ENCODE measurements at places on chromosomes 3 and 15.
A peak's percentile ranks its signal among the peaks of the same experiment; 100 is the strongest.

DNA sequence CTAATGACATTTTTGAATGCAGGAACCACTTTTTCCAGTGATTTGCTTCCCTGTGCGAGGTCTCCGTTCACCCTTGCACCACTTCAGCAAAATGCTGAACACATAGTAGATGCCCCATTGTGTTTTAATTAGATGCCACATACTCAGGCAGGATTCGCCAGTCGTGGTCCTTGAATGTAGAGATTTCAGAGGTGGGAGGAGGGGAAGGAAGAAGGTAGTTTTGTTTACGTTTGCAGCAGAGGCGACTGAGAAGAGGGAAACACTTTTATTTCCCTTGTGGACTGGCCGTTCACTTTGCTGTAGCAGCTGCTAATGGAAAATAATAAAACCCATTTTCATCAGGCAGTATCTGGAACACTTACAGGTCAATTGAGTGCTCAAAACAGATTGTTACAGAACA, 262.8 kb upstream of the TBL1XR1 start:
- no peak for DNase-seq

- no peak for DNase-seq
Measured at GRCh38 chr3:99023590-99024192, 122.2 kb upstream of the DCBLD2 start.

DNA sequence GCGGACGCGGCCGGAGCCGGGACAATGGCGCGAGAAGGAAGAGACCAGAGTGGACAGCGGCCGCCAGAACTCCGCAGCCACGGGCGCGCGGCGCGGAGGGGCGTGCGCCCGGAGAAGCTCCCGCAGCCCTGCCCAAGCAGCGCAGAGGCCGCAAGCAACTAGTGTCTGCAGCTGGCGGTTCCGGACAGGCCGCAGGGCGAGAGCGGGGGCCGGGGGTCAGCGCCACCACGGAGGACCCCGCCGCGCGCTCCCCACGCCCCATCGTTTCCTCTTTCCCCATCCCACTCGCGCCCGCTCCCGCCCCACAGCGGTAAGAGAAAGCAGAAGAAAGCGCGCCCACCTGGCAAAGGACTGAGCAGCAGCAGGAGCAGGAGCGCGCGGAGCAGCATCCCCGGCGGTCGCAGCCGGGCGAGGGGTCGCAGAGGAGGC, 440 bp downstream of the PRTG start:
- DNase-seq = no peak

- DNase-seq = no peak
Measured at GRCh38 chr3:186440891-186441290, 78.9 kb upstream of the DGKG start.

- no peak for DNase-seq
Measured at GRCh38 chr15:48913141-48913540, 35.2 kb downstream of the EID1 start.

GRCh38 chr3:70822669-70823068, 510.2 kb upstream of the MDFIC2 start:
- DNase-seq = no peak

GRCh38 chr15:101536166-101536874, 46.8 kb upstream of the PCSK6 start:
- DNase-seq = no peak

GRCh38 chr15:31586841-31587240, 260.2 kb downstream of the KLF13 start:
- no peak for DNase-seq

- no peak for DNase-seq
Measured at GRCh38 chr3:145159640-145160039, 1001.3 kb downstream of the PLOD2 start.

DNA sequence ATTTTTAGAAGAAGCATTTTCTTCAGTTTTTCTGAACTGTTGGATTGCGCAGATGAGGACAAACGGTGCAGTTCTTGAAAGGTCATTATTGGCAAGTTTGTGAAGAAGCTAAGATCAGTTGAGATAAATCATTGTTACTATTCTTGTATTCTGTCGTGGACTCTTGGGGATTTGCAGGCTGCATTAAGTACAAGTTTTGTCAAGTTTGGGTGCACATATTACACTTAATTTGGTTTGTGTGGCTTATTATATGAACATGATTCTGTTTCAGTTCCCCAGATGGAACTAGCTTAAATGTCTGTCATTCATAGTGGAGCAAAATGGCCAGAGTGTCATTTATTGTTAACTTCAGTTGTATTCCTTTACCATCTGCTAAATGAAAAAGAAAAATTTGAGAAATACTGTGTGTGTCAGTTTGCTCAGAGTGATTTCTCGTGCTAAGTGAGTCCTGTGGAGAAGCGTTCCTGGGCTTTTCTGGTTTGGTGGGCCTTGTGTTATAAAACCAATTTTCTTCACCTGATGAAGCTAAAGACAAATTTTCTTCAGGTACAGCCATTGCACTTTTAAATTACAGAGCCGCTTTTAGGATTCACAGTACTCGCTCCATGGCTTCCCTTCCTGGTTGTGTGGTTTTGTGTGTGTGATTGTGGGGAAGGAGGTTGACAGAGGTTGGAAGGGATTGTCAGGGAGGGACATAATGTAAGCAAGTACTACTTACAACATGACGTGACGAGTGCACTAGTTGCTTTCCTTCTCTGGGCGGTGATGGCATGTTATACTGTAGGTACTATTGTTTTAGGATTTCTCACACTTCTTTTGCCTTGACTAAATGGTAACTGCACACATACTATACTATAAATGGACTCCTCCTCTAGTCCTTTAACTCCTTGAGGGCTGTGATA, 1.7 kb downstream of the AKAP13 start:
- no peak for DNase-seq

GRCh38 chr3:118476885-118477618, 557.6 kb downstream of the IGSF11 start:
- DNase-seq = no peak

DNA sequence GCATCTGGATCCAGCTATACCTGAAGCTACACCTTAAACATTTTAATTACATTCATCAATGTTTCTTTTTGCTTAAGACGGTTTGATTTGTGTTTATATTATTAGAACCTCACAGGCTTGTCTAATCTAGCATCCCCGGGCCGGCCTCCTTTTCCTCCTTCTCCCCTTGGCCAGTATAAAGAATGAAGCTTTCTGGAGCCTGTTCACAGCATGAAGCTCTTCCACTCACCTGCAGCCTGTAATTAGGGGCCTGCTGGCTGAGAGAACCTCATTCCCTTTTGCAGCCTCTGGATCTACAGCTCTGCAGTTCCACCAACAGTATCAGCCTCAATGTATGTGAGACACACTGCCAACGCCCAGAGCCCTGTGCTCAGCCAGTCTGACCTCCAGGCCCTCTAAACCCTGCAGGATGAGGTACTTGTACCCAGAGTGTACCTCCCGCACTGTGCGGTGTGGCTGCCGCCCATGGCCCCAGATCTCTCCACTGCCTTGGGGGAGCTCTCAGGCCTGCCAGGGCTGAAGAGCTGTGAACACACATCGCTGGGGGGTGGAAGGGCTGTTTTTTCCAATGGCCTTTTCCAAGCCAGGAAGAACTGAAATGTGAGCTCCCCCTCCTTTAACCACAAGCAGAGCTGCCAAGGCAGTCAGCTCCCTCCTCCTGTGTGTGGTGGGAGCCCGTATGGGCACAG, 114.7 kb upstream of the ALDH1A3 start:
- DNase-seq = peak; percentile 49

- no peak for DNase-seq
Measured at GRCh38 chr3:111745786-111746185, 113.3 kb upstream of the PHLDB2 start.

DNA sequence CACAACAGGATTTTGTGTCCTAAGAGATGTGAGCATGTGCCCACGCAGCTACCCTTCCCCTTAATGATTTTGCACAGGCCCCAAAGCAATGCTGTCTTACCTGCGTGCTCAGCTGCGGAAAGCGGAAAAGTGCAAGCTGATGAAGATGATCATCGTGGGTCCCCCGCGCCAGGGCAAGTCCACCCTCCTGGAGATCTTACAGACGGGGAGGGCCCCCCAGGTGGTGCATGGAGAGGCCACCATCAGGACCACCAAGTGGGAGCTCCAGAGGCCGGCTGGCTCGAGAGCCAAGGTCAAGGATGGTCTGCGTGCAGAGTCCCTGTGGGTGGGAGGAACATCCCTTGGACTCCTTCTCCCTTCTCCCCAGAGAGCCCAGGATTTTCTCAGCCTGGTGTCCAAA, 103.1 kb downstream of the LRRK1 start:
- no peak for DNase-seq

DNA sequence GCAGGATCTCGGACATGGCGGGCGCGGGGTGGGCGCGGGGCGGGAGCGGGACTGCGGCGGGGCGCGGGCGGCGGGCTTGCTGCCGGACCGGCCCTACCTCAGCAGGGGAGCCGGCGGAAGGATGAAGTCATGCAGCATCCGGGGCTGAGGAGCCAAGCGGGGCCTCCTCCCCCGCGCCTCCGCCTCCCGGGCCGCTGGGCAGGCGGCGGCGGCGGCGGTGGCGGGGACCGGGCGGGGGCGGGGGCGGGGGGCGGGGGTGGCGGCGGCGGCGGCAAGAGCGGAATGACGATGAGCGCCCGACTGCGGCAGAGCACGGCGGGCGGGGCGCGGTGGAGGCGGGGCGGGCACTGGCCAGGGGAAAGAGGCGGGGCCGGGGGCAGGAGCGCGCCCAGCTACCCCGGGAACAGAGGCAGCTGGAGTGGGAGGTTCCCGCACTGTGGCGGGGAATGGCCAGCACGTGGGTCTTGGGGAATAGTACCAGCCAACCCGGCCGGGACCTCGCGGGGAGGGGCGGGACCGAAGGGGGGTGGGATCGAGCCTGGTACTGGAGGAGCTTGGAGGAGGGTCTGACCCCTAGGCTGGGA, at the start of gene CAMK2N2:
Gene CAMK2N2 (minus strand): TSS at position 284 of the 584 bp plus-strand sequence. CDS start 268 bp downstream, at position 16.
- no peak for DNase-seq

- DNase-seq = peak; percentile 65
Measured at GRCh38 chr3:157533298-157534070, 30.3 kb upstream of the VEPH1 start.

- no peak for DNase-seq
Measured at GRCh38 chr3:7260975-7261374, 400.1 kb downstream of the GRM7 start.

DNA sequence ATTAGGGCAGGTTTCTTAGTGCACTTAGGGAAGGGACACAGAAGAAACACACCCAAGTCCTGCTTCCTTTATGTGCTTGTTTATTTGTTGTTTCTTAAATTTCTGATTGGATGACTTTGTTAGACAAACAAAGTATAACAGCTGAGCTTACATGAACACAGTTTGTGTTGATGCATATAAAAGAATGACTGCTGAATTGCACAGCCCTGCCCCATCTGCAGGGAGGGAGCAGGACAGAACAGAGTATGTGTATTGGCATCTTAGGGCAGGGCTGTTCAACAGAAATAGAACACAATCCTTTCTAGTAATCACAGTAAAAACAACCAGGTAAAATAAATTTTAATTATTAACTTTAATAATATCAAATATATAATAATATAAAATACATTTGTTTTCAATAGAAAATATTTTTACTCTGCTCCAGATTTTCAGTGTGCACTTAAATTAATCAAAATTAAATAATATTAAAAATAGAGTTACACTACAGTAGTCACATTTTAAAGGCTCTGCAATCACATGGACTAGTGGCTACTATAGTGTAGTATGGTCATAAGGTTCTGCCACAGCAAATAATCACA, 198.4 kb downstream of the ZNF621 start:
- DNase-seq = no peak

DNA sequence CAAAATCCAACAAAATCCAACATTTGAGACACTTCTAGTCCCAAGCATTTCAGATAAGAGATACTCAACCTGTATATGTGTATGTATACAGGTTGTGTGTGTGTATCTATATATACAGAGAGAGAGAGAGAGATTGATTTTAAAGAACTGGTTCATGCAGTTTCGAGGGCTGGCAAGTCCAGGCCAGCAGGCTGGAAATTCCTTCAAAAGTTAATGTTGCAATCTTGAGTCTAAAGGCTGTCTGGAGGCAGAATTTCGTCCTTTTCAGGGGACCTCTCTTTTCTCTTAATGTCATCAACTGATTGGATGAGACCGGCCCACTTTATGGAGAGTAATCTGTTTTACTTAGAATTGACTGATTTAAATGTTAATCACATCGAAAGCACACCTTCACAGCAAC, 199.6 kb upstream of the IL12A start:
- DNase-seq = no peak
